ENCODE measurements at places on chromosomes 1 and 21.

- DNase-seq = no peak
Observed at GRCh38 chr21:28669321-28669720, 323.4 kb downstream of the LTN1 start.

GRCh38 chr1:9075022-9075421 is 5.6 kb upstream of the SLC2A5 start:
- no peak for DNase-seq

DNA sequence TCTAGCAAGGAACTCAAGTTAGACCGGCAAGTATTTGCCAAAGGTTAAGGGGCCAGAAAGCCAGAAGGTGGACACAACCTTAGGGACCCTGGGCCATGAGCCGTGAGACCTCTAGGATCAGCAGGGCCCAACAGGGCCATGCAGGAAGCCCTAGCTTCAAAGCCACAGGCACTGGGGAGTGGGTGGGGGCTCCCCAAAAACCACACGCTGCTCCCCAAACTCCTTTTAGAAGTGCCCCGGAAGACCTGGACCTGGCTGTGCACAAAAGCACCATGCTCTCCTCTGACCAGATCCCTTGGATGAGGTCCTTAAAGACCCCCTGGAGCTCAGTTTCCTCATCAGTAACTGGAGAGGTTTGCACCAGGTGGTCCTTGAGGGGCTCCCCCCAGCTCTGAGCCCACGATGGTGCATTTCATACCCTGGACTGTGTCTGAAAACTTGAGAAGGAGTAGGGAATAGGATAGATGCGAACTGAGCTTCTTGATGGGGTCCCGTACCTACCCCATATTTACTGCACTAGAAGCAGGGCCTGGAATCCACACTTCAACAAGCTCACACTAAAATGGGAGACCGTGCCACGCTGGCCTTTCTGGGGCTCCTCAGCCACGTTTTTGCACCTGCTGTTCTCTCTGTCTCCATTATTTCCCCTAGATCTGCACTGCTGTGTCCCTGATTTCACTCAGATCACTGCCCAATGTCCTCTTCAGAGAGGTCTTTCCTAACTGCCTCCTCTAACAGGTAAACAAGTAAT is 40.6 kb upstream of the LBR start:
- no peak for DNase-seq

DNA sequence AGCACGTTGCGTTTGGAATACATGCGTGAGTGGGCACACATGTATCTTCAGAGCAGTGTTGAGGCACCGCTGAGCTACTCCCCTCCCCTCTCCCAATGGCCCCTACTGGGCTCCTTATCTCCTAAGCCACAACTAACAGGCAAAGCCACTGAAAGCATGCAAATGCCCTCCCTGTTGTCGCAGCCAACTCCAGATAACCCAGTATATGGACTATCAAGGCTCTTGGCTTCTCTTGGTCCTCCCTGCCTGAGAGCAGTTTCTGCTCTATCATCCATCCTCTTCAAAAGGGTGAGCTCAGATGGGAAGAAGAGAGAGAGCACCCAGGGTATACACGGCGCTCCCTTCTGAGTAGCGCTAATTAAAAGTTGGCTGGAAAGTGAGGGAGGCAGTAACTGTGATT is 58.5 kb upstream of the CNTN2 start:
- DNase-seq = no peak

- no peak for DNase-seq
Observed at GRCh38 chr1:109933856-109934711, 23.4 kb downstream of the CSF1 start.

GRCh38 chr1:183080406-183080805 is 57.2 kb downstream of the LAMC1 start:
- DNase-seq = no peak

DNA sequence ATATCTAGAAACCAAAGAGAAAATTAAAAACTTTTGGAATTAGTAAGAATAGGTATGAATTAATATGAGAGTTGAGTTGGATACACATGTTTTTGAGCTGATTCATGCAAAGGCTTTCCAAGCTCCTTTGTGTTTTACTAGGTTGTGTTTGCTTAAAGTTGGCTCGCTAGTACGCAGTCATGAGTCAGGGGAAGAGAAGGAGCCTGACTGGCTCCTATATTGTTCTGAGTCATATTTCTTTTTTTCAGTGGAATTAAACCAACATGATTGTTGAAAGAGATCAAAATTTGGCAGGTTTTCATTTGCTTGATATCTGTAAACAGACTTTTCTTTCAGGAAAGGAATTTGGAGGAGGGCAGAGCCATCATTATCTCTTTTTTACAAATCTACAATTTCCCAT is 66.7 kb downstream of the MAGI3 start:
- no peak for DNase-seq

GRCh38 chr1:183179033-183179432 is 7.0 kb upstream of the LAMC2 start:
- DNase-seq = no peak

GRCh38 chr1:203076031-203076511 is 9.7 kb downstream of the MYOG start:
- no peak for DNase-seq

GRCh38 chr1:58966103-58966916 is 182.5 kb upstream of the JUN start:
- DNase-seq = no peak

- no peak for DNase-seq
Observed at GRCh38 chr1:95286479-95286878, 52.5 kb downstream of the RWDD3 start.

DNA sequence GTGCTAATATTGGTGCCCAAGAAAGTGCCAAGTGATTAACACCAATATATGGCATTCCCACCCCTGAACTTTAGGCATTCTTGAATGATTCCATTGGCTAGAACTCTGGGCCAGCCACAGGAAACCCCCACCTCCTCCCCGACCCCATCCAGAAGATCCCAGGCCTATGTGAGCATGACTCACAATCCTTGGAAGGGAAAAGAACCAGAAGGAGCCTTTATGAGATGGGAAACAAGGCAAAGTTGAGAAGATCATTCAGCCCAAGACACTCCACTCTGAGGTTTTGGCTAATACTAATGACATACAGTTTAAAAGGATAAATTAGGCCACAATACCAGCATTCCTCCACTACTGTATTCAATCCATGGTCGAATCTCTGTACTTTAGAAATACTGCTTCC is 21.8 kb downstream of the ELK4 start:
- DNase-seq = no peak
